ENCODE measurements at places on chromosomes 6 and 20. TPM values are rescaled to one million over a fixed set of nuclear protein-coding genes. Genes with fewer than 3 reads are reported as not detected.

DNA sequence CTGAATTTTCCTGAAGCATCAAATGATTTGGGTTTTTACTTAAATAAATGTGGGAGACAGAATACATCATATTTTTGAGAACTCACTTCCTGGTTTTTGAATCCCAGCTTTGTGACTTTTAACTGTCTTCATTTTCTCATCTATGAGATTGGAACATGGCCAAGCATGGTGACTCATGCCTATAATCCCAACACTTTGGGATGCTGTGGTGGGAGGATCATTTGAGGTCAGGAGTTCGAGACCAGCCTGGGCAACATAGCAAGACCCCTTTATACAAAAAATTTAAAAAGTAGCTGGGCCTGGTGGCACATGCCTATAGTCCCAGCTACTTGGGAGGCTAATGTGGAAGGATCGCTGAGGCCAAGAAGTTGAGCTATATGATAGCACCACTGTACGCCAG is 122.3 kb downstream of the QKI start:
- no peak for DNase-seq

DNA sequence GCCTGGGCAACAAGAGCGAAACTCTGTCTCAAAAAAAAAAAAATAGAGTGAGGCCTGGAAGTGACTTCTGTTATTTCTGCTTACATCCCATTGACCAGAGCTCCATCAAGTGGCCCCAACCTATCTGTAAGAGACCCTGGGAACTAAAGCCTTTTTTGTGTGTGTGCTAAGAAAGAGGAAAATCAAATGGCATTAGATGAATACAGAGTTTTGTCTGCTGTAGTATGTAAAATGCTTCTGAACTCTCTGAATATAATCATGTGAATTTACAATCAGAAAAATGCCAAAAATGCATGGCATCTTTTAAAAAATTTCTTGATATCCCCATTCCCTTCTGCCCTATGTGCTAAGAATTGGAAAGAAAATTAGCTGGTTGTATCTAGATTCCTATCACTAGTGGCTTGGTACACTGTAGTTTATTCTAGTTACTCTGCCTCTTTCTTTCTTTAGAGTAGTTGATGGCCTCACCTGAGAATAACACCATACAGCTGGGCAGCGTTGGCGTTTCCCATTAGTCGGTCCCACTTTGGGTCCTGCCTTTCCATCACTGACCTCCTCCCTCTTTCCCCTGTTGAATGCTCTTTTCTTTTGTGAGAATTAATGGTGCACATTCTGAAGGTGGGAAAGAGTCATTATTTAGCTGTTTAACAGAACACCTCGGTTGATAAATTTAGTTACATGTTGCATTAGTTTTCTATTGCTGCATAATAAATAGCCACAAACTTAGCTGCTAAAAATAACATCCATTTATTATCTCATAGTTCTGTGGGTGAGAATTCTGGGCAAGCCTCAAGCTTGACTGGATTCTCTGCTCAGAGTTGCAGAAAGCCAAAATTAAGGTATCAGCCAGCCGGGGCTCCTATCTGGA is 38.2 kb downstream of the SAMD5 start:
- no peak for DNase-seq

Gene CALHM4
- total RNA-seq, result not detected

- no peak for DNase-seq
Measured at GRCh38 chr6:144447472-144447871, 162.3 kb downstream of the UTRN start.

DNA sequence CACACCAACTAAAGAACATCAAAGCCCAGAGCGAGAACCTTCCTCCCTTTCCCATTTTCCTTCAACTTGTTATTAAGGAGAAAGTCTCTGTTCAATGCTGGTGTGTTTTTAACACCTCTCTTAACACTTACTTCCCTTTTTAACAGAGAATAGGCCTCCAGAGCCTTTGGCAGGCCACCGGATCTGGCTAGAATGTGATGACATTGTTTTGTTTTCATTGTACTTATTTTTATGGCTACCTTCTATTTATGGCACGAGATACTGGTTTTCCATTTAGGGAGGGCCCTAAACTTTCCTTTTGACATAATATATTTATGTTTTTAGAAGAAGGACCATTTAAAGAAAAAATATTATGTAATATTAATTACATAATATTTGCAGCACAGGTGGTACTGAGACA is 21.6 kb downstream of the TCF15 start:
- DNase-seq, result no peak

- DNase-seq, result no peak
Measured at GRCh38 chr6:113591896-113592827, 265.0 kb upstream of the MARCKS start.

GRCh38 chr20:1616858-1617434 is 2.9 kb downstream of the SIRPB1 start:
- DNase-seq, result no peak

DNA sequence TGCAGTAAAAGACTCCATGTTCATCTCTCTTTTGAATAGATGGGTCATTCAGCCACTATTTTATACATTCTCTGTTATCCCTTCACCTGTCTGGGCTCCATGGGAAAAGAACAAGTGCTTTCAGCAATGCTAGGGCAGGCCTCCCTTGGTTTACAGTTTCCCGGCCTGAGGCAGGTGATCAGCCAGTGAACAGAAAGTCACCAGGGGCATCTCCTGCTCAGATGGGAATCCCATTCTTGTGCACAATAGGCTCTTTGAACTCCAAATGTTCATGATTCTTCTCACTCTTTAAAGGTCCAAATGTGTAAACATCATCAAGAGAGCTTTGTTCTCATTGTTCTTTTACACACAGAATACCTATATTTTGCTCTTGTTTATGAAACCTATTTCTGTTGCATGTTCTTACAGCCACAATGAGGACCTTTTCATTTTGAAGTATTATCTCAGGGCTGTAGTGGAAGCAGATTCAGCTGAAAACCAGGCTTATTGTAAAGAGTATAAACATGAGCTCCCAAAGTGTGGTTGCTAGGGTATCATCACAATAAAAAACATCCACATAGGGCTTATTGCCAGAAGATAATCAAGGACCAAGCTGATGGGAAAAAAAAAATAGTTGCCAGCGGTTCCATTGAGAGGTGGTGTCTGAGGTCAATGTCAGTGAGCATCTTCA is 267.1 kb upstream of the SGK1 start:
- DNase-seq, result no peak

Gene PAK5
- not detected for total RNA-seq

Gene GLP1R
- total RNA-seq, result not detected

- DNase-seq, result no peak
Measured at GRCh38 chr6:139742671-139743070, 368.2 kb upstream of the CITED2 start.

DNA sequence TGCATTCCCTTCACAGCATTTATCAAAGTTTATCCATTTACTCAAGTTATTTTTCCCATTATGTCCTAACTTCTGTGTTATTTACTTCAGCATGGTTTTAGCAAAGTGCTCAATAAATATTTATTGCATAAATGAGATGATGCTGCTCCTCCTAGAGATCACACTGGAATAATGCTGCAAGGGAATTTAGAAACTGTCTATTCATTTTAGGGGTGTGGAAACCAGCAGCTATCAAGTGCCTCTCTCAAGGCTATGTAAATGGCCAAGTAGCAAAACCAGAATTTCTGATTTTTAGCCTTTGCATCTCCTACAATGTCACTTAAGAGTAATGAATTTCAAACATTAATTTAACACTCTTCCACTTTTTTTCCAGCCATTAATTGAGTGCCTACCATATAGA is 316.2 kb downstream of the COL12A1 start:
- no peak for DNase-seq

GRCh38 chr6:79694156-79694555 is 63.0 kb downstream of the SH3BGRL2 start:
- DNase-seq, result no peak

DNA sequence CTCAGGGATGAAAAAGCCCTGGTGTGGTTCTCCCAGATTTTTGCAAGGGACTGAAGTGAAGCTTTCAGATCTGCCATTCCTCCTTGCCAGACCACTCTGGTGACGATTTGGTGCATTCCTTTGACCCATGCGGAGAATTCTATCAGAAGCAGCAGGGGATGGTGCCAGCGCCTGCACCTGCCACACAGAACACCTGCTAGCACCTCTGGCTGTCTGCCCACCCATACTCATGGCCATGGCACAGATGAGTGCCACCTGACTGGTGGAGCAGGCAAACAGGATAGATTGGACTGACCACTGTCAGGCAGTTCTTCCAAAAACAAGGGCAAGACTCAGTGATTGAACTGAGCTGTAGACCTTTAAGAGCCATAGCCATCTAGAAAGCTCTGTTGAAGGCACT is 107.1 kb downstream of the CDYL start:
- DNase-seq, result no peak

Gene PPIL6
- total RNA-seq, result 1.8 TPM

Gene ARMH2
- total RNA-seq, result 5.0 TPM

DNA sequence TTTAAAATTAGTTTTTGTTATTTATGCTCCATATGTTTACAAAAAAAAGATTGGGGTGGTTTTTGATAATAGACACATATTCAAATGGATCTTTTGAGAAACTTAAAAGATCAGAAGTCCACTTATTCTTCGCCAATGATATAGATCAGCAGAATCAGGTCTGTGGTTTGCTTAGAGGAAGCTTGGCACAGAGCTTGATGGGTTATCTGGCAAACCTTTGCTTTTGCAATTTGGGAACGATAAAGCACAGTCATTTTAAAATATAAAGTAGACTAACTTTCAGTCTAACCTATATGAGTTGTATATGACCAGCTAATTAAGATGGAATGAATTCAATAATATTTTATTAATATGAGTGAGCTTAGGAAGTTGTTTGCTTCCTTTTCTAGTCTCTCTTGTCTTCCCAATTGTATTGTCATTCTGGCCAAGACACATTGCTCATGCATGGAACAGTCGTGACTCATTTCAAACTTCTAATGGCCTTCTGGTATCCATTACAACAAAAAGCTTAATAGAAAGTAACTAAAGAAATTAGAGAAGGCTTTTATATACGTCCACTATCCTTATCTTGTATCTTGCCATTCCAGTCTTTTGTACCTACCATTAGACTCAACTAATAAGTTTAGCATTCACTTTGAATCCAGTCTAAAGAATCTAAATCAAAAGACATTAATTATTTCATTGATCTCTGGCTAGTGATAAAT is 118.7 kb downstream of the TBX18 start:
- DNase-seq, result no peak

Gene PLA2G7
- 0.63 TPM for total RNA-seq

DNA sequence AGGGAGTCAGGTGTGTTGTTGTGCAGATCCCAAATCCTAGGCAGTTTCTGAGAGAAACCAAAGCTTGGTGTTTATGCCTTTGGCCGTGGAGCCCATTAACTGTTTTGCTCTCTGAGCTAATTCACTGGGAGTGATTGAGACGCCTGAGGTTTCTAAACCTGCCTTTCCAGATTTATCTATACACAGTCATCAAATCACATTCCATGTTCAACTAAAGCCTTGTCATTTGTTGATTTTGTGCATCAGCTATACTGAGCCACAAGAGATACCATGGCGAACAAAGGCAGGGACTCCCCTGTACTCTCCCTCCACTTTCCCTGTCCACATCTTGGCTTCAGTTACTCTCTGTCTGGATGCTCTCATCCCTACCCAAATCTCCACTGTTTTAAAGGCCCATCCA is 229.7 kb upstream of the PMEPA1 start:
- DNase-seq, result no peak

Gene RBPJL
- not detected for total RNA-seq

Gene OR2J3
- not detected for total RNA-seq

- DNase-seq, result no peak
Measured at GRCh38 chr6:5809450-5809849, 197.3 kb downstream of the NRN1 start.

Gene PNISR
- 402 TPM for total RNA-seq

DNA sequence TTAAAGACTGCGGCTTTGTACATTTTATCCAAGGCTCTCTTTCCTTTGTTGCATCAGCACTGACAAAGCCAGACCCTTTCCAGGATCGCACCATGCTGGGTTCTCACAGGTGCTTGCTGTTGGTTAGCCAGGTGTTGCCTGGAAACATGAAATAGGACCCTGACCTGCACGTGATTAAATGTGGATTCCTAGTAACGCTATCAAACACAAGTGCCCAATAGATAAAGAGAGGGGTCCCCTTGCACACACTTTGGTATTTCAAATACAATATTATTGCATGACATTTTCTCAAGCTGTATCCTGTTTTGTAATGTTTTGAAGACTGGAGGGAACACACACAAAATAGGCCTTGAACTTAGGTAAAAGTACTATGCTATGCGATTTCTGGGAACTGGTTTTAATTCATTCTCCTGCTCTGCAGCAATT is 73.3 kb downstream of the AKAP12 start:
- no peak for DNase-seq

- no peak for DNase-seq
Measured at GRCh38 chr6:6565069-6565468, 23.5 kb upstream of the LY86 start.

GRCh38 chr20:50980071-50980681 is 21.6 kb downstream of the MOCS3 start:
- no peak for DNase-seq

GRCh38 chr6:17391976-17392375 is 1.4 kb upstream of the CAP2 start:
- DNase-seq, result no peak

DNA sequence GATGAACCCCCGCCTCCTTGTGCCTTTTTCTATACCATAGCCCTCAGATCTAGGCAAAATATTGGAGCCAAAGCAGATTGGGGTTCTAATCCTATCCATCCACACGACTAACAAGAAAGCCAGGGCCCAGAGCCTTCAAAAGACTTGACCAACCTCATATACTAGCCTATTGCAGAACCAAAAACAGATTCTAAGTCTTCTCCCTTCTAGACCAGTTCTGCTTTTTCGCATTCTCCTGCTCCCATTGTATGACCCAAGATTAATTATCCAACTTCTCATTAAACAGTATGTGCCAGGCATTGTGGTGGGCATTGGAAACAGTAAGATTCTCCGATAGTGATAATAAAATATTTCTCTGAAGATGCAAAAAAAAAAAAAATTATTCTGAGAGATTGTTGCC is 113.7 kb upstream of the JARID2 start:
- no peak for DNase-seq

- no peak for DNase-seq
Measured at GRCh38 chr6:155883334-155883731, 427.7 kb upstream of the NOX3 start.

Gene C2
- 3.4 TPM for total RNA-seq

GRCh38 chr6:53048431-53049195 is 16.6 kb upstream of the FBXO9 start:
- DNase-seq, result no peak

DNA sequence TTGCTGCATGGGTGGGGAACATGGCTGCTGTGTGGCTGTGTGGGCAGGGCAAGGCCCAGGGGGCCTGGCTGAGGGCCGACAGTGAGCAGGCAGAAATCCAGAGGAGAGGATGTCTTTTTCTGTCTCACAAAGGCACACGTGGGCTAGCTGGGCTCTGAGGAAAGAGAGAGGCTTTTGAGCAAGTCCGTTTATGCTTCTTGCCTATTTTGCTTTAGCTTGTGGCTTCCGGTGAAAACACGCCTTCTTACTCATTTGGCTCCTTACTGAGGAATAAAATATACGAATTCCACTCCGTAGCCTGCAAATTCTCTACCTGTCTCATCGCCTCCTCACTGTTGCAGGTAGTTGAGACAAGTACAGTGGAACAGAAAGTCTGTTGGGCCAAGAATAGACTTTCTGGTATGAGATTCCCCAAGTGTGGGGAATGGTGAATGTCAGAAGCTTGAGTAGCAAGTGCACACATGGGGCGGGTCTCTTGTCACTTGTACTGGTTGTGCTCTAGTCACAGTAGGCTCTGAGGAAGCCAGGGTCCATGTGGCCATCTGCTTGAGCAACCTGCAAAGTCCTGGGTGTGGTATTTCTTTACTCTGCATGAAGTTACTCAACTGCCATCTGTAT is 28.4 kb downstream of the WRNIP1 start:
- DNase-seq, result peak; percentile 27

GRCh38 chr20:36043441-36043840 is 75.1 kb downstream of the CNBD2 start:
- DNase-seq, result no peak

Measured in B cell (primary cell).